ENCODE measurements at places on chromosomes 11 and 22. TPM values are rescaled to one million over a fixed set of nuclear protein-coding genes. Genes with fewer than 3 reads are reported as not detected.

DNA sequence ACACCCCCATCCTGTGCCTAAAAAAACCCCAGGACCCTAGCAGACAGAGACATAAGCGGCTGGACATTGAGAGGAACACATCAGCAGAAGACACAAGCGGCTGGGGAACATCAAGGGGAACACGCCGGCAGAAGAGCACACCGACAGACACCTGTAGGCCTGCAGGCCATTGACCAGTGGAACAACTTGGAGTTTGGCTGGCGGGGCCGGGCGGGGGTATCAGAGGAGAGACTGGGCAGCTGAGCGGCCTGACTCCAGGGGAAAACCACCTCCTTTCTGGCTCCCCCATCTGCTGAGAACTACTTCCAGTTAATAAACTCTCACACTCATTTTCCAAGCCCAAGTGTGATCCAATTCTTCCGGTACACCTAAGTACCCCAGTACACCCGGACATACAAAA, 264.7 kb upstream of the ISX start:
- H3K36me3 ChIP-seq, result no peaks in the 10 kb centered on the region
- H3K4me3 ChIP-seq, result no peak overlapping the region
- no peaks in the 10 kb centered on the region for H3K27me3 ChIP-seq

GRCh38 chr11:28582506-28582905, 474.3 kb downstream of the METTL15 start:
- no peak for DNase-seq
- no peak overlapping the region for H3K27ac ChIP-seq
- H3K27me3 ChIP-seq, result no peaks in the 10 kb centered on the region
- no peaks in the 10 kb centered on the region for H3K36me3 ChIP-seq

GRCh38 chr11:24324211-24324610, 172.6 kb upstream of the LUZP2 start:
- no peak for DNase-seq
- H3K4me1 ChIP-seq, result no peaks in the 10 kb centered on the region
- no peak overlapping the region for H3K27ac ChIP-seq
- no peak overlapping the region for H3K4me3 ChIP-seq

DKK3 gene
- total RNA-seq, result 847 TPM

OR51B5 gene
- 4.2 TPM for total RNA-seq

Data from thoracic aorta (tissue), 2 donors.